ENCODE measurements at places on chromosomes 2 and 18. TPM values are rescaled to one million over a fixed set of nuclear protein-coding genes. Genes with fewer than 3 reads are reported as not detected.

The ANKRD30BL gene
- 0.36 TPM for total RNA-seq

The SERPINB4 gene
- total RNA-seq: not detected

The RBBP8 gene
- total RNA-seq: 25.1 TPM

The GPBAR1 gene
- total RNA-seq: 0.64 TPM

The SLC35F6 gene
- total RNA-seq: 18.2 TPM

- ATAC-seq: no peak
Measured at GRCh38 chr2:74381751-74382150, 1.6 kb upstream of the DCTN1 start.

DNA sequence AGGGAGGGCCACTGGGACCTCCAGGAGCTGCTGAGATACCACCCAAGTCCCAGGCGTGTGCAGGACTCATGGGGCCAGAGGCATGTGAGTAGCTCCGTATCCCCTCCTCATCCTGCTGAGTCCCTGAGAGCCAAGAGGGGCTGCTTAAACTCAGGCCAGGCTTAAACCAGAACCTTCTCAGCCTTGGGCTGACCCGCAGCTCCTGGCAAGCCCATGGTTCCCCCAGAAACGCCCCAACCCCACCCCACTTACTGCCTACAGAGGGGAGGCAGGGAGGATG lies 2.5 kb upstream of the NMUR1 start:
- ATAC-seq: no peak

DNA sequence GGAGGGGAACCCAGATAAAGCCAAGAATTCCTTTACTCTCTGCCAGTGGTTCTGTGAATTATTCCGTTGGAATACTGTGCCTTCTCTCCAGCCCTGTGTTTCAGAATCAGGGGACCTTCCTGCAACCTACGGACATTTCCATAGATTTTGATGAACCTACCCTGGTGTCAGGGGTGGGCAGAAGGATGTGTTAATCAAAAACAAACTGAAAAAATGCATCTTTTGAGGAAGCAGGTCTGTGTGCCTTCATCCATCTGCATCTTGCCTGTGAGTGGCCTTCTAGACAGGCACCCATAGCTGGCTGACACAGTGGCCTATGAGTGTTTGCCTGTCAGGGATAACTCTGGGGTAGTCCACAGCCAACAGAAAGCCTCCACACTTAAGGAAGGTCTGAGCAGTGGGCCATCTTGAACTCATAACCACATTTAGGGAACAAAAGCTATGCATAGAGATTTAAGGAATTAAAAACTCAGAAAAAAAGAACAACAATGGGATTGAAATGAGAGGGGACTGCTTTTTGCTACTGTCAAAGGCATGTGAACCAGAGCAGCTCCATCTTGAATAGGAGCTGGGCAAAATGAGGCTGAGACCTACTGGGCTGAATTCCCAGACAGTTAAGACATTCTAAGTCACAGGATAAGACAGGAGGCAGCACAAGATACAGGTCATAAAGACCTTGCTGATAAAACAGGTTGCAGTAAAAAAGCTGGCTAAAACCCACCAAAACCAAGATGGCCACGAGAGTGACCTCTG lies 45.9 kb upstream of the ITGA6 start:
- ATAC-seq: no peak

GRCh38 chr2:12097859-12098258 lies 351.4 kb downstream of the LPIN1 start:
- peak; percentile 64 for ATAC-seq
